ENCODE measurements at places on chromosomes 11 and 22.

- no peak for DNase-seq
Observed at GRCh38 chr11:82826526-82826925, 73.7 kb downstream of the PRCP start.

DNA sequence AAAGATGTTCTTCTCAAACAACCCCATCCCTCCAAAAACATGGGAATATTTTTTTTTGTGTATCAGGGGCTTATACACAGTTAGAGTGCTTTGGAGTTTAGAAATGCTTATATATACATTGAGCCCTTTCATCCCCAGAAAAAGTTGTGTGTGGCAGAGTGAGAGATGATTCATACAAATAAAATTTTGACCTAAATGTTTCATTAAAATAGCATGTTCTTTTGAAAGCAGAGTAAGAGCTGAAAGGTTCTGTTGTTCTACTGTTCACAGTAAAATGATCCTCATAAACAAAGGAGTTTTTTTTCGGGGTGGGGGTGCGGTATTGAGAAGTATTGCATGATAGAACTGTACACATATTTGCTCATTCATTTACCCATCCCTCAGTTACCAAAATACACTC is 512.4 kb downstream of the DLG2 start:
- no peak for DNase-seq

- peak; percentile 3 for DNase-seq
Observed at GRCh38 chr11:123454060-123454651, 24.1 kb downstream of the GRAMD1B start.

GRCh38 chr11:61753672-61754071 is 1.2 kb downstream of the MYRF start:
- no peak for DNase-seq

- no peak for DNase-seq
Observed at GRCh38 chr22:29872989-29873388, 10.0 kb upstream of the MTMR3 start.

DNA sequence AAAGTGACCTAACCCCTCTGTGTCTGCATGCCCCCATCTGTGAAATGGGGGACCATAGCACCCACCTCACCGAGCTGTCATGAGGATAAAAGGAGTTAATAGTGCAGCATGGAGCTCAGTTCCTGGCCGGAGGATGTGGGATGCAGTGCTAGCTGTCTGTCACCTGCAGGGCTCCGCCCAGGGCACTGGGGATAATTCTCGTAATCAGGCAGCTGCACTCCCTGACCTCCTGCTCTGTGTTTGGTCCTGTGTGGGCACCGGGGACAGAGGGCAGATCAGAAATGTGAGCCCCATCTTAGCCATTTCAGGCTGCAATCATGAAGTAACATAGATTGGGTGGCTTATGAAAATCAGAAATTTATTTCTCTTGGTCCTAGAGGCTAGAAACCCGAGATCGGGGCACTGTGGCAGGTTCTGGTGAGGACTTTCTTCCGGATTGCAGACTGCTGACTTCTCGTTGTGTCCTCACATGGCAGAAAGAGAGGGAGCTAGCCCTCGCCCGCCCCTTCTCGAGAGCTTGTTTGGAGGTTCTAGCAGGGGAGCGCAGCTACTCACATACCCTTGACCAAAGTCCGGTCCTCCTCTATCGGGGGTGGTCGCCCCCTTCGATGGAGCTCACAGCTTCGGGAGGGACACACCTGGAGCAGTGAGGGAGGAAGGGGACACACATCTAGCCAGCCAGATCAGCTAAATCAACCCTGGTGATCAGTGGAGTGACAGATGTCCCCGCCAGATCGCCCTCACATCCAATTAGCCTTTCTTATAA is 3.2 kb downstream of the KCTD17 start:
- no peak for DNase-seq

DNA sequence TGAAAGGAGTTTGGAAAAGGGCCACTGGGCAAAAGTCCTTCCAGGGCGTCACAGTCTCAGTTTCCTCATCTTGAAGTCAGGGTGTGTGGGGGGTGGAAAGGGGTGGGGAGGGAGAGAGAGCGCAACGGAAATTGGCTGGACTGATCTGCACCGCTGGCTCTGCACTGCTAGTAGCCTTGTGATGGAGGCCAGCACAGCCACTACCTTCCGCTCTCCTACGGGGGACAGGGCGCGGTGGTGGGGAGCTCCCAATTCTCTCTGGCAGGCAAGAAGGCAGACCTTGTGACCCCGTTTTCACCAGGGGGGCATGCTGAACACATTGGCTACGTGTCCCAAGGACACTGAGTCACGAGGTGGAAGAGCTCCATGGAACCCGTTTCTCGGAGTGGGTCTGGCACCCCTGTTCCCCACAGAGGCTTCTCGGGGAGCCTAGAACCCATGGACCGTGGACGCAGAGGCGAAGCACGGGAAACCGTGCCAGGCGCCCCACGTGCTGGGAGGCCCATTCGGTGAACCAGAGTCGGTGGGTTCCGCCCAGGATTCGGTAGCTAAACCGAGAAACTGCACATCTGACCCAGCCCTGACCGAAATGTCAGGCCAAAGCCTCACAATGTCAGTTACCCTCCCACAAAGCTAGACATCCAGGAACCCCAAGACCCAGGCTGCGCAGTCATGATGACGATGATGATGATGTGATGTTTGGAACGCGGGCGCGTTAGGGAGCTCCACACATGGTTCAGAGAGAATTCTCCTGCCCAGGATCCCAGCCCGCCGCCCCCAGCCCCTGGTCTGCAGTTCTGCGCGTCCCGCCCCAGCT is 28.3 kb upstream of the WNT11 start:
- DNase-seq = no peak

DNA sequence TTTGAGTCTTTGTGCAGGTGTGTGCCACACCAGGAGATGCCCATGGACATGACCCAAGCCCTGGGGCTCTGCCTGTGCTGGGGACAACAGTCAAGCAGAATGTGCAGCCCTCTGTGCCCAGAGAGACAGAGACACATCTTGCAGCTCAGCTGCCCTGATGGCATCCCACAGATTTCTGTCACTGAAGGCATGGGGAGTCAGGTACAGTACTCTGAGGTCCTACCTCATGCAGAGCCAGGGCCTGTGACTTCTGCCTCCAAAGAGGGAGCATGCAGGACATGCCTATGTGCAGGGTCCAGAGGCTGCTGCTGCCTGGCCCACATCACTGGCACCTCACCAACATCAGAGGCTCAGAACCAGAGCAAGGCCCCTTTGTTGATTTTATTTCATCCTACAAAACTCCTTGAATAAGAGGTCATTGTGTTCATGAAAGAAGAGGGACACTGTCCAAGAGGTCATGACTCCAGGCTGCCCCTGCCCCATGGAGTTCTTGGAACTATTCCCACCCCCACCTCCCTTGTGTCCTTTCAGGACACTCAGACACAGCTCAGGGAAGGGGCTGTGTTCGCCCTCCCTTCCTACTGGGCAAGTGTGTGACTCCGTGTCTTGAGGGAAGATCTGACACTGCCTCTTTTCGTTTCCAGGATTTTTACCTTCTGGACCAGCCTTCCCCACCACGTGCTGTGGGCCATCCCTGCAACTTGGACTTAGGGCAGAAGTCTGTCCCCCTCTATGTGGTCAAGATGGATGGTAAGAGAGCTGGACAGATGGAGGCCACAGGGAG is 62.3 kb downstream of the BTG4 start:
- DNase-seq = no peak

- no peak for DNase-seq
Observed at GRCh38 chr11:90134478-90135003, at the start of gene NAALAD2. Gene NAALAD2, plus strand, starts transcription at chr11:90134663. Its CDS starts 96 bp downstream, at chr11:90134759.

DNA sequence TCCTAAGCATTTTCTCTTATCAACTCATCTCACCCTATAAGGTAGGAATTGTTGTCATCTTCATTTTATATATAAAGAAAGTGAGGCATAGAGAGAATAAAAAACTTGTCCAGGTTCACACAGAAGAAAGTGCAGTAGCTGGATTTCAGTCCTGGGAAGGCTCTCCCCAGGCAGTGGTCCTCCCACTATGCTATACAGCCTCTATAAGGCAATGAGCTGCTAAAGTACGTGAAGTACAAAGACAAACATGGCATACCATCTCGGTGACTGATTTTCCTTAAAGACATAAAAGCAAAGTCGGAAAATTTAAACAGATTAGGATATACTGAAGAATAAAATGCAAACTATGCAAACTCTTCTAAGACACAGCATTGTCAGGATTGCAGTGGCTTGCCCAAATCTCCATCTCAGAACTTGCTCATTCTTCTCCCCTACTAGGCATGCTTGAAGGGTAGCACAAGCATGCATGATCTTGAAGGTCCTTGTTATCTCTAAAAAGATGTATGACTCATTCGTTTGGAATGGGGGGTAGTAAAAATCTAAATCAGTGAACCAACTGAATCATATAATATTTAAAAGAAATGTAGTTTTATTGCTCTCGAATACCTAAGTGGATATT is 97.8 kb upstream of the CSNK2A3 start:
- peak; percentile 54 for DNase-seq

- DNase-seq = no peak
Observed at GRCh38 chr11:100847696-100848216, 160.7 kb downstream of the ARHGAP42 start.

- no peak for DNase-seq
Observed at GRCh38 chr11:7585816-7586215, 72.0 kb downstream of the PPFIBP2 start.

DNA sequence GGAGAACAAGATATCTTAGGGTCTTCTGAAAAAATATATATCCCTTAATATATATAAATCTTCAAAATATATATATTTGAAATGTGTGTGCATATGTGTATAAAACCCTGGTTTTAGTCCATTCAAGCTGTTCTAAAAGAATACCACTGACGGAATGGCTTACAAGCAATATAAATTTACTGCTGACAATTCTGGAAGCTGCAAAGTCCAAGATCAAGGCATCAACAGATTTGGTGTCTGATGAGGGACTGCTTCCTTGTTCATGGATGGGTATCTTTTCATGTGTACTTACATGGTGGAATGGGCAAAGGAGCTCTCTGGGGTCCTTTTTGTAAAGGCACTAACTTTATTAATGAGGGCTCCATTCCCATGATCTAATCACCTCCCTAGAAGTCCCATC is 6.8 kb downstream of the NXPE2 start:
- no peak for DNase-seq

DNA sequence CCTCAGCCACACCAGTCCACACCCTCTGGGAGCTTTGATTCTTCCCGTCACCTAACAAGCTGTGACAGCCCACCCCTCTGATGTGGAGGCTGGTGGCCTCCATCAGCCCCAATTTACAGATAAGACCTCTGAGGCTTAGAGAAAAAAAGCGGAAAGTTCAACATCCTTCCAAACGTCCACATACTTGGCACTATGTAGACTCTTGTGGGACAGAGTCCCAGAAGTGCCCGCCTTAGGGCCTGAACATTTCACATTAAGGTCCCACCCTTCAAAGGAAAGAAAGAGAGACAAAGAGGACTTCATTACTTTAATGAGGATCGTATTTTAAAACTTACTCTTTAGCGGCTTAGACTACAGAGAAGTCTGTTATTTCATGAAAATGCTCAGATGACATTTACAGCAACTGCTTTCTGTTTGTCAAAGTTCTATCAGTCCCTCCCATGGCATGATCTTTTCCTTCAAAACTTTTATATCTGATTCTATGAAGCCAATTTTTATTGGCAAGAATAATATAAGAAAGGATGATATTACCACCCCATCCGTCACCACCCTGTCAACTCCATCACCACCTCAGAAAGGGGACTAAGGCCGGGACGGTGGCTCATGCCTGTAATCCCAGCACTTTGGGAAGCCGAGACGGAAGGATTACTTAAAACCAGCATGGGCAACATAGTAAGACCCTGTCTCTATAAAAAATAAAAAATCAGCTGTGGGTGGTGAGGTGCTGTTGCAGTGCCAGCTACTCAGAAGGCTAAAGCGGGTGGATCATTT is 15.7 kb upstream of the SCGB1A1 start:
- DNase-seq = no peak

DNA sequence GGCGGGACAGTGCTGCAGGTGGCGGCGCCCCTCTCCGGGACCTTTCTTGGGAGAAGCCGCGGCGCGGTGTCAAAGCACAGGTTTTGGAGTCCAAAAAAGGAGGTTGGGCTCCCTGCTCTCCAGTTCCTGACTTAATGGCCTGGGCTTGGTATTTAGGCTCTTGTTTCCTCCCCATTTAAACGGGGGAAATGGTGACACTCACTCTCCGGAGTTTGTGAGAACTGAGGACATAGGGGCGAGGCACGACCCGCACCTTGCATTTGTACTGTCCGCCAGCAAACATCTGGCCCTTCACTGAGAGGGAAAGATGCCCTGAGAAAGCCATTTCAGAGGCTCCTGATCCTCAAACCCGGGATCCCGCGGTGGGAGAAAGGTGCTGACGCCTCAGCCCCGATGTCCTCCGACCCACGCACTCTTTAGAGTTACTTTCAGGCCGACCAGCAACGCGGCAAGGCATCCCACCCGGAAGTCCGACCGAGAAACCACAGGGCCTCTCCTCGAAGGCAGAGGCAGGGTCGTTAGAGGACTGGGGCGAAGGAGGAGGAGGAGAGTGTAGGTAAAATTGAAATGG is 2.9 kb upstream of the WDR74 start:
- no peak for DNase-seq

DNA sequence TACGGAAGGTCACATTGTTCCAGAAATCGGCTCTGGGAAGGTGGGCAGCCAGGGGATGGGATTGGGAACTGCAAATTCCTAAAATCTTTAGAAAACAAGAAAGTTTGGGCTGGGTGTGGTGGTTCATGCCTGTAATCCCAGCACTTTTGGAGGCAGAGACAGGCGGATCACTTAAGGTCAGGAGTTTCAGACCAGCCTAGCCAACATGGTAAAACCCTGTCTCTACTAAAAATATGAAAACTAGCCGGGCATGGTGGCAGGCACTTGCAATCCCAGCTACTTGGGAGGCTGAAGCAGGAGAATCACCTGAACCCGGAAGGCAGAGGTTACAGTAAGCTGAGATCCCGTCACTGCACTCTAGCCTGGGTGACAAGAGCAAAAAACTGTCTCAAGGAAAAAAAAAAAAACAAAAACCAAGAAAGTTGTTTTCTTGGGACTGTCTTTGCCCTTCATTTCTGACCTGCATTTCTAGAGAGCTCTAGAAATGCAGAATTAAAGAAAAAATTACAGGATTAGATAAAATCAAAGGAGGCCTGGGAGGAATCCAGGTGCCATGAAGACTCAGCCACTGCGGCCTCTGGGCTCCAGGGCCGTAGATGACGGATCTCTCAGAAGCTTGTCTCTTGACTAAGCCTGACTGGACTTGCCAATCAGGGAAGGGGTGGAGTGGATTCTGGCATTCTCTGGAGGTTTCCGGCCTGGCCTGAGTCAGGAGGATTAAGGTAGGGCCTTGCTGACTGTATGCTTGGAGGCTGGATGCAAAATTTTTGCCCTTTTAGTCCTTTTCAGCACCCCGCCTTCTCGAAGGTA is 5.3 kb upstream of the MALAT1 start:
- peak; percentile 71 for DNase-seq

DNA sequence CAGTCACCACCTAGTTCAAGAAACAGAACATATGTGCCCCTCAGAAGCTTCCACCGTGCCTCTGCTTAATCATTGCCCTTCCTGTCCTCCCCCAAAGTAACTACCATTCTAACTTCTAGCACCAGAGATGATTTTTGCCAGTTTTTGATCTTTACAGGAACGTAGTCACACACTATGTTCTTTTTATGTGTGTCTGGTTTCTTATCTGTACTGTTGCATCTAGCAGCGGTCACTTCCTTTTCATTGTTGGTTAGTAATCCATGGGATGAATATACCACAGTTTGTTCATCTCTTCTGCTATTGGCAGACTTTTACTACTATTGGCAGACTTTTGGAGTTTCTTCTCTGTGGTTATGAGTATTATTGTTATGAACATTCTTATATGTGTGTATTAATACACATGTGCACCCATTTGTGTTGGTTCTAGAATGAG is 34.6 kb downstream of the SPECC1L start:
- DNase-seq = no peak

- DNase-seq = no peak
Observed at GRCh38 chr11:88482871-88483301, 145.3 kb upstream of the CTSC start.

GRCh38 chr11:45254070-45254469 is 32.1 kb downstream of the SYT13 start:
- DNase-seq = no peak
